ENCODE measurements at places on chromosomes 2 and 18.

GRCh38 chr2:46388881-46389280 lies 90.5 kb upstream of the TMEM247 start:
- DNase-seq = no peak

DNA sequence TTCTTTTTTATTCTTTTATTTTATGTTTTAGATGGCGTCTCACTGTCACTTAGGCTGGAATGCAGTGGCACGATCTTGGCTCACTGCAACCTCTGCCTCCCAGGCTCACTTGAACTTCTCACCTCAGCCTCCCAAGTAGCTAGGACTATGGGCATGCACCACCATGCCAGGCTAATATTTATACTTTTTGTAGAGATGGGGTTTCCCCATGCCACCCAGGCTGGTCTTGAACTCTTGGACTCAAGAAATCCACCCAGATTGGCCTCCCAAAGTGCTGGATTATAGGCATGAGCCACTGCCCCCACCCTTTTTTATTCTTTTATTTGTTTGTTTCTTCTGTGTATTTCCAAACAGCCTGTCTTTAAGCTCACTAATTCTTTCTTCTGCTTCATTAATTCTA lies 306.7 kb upstream of the THUMPD2 start:
- DNase-seq = no peak

DNA sequence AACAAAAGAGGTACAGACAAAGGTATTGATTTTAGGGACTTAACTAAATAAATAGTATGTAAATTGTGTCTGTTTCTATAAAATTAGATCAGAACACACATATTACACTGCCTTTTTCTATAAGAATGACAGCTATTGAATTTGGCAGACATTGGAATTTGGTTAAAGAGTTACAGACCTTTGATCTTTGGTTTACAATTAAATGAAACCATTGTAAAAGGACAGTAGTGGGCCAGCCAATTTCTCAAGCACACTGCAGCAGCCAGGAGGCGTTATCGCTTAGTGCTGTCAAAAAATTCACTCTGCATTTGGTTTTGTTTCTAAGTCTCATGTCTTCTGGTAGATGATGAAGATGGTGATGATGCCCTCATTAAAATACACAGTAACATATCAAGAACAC lies 175.9 kb downstream of the NR4A2 start:
- DNase-seq = no peak

DNA sequence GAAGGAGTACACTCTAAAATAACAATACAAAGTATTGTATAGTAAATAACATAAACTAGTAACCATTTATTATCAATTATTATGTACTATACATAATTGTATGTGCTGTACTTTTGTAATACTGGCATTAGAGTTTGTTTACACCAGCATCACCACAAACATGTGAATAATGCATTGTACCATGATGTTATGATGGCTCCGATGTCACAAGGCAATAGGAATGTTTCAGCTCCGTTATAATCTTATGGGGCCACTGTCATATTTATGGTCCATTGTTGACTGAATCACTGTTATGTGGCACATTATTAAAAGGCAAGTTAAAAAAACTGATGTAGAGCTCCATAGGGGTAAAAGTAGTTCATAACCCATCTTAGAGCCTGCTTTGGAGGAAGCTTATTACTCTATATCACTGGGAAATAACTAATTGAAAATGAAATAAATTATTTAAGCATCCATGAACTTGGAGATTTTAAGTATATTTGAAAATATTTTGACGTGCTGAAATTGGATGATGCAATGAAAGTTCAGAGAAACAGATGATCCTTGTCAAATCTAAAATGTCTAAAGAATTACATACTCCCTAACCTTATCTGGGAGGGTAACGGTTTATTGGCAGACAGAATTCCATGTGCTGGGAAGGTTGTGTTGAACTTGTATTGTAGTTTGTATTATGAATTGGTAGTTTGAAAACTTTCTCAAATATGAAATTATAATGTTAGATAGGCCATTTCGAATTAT lies 2.4 kb downstream of the SKA1 start:
- no peak for DNase-seq

DNA sequence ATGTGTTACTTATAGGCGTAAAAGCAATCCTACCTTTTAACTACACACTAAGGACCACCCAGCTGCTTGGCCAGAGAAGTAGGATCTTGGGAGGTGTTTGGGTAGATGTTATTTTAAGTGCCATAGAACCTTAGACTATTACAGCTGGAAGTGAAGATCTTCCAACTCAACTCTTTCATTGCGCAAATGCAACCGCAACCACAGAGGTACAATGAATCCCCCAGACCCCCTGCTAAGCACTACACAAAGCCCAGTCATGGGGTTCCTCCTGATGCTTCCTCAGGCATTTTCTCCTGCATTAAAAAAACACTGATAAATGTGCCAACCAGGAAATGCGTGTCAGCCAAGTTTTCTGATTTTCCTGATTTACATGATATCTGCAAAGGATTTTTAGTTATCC lies 246.0 kb downstream of the LRRTM1 start:
- no peak for DNase-seq

DNA sequence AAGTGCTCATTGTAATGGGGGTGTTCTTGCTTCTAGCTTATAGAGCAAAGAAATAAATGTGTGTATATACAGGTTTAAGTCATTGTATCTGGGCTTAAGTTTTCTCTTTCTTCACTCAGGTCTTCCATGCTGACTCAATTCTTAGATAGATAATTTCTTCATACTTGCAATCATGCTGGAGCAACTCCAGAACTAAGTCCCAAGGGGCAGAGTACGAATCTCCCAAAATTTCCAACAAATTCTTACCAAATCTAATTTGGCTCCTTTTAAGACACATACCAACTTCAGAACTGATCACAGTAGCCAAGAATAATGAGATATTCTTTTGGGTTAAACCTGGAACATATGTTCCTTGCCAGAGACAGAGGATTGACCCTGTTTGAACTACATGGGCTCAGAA lies 4.3 kb upstream of the SPAG16 start:
- no peak for DNase-seq

All from SJCRH30 (cell line).